ENCODE measurements at places on chromosomes 2 and 18.

- DNase-seq: no peak
These were observed 1.1 kb upstream of the CERS6 start for GRCh38 chr2:168454737-168455644.

DNA sequence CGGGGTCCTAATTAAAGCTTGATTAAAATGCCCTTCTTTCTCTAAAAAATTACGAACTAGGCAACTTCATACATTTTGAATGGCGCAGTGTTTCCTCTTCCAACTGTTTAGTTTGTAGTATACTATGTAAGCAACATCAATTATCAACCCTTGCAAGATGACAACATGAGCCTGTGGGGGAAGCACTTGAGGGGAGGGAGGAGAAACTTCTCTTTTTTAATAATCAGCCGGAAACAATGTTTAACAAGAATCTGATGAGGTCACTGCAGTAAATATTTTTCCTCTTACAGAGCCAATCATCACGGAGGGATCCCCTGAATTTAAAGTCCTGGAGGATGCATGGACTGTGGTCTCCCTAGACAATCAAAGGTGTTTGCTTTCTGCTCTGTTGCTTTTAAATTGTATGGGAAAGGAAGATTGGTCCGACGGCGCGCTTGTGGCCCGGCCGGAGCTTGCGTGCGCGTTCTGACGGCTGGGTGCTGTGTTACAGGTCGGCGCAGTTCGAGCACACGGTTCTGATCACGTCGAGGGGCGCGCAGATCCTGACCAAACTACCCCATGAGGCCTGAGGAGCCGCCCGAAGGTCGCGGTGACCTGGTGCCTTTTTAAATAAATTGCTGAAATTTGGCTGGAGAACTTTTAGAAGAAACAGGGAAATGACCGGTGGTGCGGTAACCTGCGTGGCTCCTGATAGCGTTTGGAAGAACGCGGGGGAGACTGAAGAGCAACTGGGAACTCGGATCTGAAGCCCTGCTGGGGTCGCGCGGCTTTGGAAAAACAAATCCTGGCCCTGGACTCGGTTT lies 5.3 kb upstream of the DLX1 start:
- peak; percentile 10 for DNase-seq

- no peak for DNase-seq
These were observed 11.8 kb upstream of the GPR17 start for GRCh38 chr2:127634066-127634617.

- DNase-seq: no peak
These were observed 11.4 kb upstream of the NDUFV2 start for GRCh38 chr18:9091066-9091476.

- DNase-seq: no peak
These were observed 100.4 kb upstream of the SLC1A4 start for GRCh38 chr2:64888591-64889309.

GRCh38 chr2:232898592-232899543 lies 28.8 kb downstream of the SNORC start:
- no peak for DNase-seq

DNA sequence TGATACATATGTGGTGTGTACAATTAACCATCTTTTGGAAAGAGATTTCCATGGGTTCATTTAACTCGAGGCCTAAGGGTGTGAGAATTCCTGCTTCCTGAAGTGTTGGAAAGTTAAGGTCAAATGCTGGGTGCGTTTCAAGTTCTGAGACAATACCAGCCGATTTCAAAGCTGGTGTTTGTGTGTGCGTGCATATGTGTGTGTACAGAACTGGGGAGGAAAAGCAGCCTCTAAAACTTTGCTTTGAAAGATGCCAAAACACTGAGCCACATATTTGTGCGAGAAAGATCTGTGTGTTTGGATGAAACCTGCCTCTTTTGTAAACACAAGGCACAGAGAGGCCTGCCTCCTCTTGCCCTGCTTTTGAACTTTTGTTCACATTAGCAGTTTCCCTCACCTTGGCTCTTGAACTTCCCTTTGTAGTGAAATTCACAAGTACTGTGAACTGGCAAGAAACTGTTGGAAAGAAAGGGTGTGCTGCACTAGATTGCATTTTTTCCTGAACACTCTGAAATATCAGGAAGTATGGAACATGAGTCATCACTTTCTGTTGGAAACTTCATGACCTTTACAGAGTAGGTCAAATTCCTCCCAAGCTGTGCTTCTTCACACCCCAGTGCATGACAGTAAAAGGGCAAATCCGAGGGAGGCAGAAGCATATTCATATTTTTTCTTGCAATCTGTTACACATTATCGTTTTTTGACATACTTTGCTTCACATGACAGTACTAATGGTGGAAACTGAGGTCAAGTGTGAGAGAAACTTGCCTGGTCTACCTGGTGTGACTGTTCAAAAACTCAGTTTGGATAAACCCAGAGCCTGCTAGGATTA lies 20.0 kb upstream of the CAVIN2 start:
- DNase-seq: peak; percentile 79

Data from renal pelvis (tissue), 12 donors.